ENCODE measurements at places on chromosomes 7 and 10.

DNA sequence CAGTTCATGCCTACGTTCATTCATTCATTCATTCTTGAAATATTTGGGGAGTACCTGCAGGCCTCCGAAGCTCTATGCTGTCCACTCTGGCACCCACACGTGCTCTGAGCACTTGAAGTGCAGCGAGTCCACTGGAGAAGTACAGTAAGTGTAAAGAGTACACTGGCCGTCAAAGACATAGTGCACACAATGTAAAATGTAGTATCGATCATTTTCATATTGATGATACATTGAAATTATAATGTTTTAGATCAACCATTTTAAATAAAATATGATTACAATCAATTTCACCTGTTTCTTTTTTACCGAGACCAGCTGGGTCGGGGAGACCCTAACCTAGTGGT lies 37.0 kb upstream of the PURB start:
- no peak for DNase-seq

DNA sequence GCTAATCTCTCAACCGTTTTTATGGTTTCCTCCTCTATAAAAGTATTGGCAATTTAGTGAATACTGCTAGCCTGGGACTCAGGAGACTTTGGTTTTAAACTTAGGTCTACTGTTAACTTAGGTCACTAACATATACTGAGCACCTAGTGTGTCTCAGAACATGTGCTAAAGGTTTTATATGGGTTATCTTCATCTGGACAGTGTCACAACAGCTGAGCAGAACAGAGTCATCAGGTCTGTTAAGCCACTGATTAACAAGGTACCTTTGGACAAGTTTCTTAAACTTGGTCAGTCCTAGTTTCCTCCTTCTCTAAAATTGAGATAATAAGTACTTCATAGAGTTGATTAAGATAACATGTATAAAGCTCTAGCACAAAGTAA lies 30.6 kb downstream of the NET1 start:
- no peak for DNase-seq

DNA sequence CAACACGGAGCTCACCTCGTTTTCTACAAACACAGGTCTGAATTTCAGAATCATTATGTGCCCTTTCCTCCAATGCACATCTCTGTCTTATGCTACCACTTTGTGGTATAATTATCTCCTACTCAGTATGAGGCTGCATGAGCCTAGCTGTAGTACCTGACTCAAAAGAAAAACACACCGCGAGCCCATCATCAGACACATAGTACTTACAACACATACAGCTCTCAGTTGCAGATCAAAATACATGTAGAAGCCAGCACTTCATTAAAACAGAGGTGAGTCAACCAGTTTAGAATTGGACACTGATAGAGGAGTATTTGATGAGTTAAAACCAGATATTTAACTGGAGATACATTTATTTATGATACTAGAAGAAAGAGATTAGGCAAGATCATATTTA lies 1.4 kb upstream of the RTKN2 start:
- DNase-seq = no peak

DNA sequence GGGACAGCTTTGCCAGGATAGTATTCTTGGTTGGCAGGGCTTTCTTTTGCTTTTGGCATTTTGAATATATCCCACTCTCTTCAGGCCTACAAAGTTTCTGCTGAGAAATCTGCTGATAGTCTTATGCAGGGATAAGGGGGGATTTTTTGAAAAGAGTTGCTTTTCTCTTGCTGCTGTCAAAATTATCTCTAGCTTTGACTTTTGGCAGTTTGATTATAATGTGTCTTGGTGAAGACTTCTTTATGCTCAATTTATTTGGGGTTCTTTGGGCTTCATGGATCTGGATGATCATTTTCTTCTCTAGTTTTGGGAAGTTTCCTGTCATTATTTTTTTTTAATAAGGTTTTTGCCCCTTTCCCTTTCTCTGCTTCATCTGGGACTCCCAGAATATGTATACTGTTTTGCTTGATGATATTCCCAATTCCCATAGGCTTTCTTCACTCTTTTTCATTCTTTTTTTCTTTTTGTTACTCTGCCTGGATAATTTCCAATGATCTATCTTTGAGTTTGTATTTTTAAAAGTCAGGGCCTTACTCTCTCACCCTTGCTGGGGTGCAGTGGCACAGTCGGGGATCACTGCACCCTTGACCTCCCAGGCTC lies 29.6 kb downstream of the NOM1 start:
- DNase-seq = no peak

DNA sequence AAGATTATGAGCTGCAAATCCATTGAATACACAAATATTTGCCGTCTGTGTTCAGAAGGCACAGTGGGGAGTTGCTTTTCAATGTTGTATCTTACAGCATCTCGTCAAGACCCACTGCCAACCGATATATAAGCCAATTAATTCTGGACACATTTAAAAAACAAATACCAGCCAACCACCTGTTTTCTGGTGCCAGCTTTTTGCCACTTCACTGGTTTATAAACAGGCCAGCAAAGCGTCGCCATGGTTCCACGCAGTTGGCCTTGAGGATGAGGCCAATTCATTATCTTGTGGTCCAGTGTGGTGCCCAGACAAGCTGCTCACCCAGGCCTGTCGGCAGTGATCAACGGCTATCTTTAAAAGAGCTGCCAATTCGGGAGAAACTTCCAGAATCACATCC lies 321.0 kb downstream of the TCERG1L start:
- DNase-seq = no peak

DNA sequence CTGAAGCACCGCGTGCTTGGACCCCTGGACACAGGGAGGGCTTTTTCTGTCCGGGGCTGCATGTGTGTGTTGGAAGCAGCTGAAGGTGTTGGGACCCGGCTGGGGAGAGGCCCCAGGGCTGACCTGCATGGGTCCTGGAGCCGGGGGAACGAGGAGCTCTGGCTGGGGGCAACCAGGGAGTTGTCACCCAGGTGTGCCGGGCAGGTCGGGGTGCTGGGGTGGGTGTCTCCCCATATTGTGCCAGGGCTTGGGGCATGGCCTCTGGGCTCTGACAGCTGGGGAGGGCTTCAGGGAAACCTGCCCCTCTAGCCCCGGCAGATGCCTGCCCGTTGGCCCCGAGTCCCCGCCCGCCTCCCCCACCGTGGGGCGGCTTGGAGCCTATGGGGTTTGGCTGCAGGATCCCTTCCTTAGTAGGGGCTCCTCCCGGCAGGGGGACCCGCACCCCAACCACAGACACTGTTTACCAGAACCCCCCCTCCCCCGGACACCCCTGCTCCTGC lies 42.3 kb downstream of the UNCX start:
- no peak for DNase-seq

DNA sequence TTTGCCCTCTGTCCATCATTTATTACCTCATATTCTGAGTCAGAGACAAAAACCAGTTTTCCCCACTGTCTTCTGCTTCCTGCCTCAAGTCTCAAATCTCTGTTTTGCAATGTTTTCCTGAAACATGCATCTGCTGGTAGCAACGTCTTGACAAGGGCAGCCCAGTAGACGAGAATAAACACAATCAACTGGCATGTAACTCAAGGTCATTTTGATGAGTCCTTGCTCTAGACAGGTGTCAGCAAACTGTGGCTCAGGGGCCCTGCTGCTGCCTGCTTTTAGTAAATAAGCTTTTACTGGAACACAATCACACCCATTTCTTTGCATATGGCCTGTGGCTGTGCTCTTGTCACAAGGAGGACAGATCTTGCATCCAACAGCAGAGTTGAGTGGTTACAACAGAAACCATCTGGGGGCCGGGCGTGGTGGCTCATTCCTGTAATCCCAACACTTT lies 59.8 kb downstream of the ITIH5 start:
- no peak for DNase-seq

DNA sequence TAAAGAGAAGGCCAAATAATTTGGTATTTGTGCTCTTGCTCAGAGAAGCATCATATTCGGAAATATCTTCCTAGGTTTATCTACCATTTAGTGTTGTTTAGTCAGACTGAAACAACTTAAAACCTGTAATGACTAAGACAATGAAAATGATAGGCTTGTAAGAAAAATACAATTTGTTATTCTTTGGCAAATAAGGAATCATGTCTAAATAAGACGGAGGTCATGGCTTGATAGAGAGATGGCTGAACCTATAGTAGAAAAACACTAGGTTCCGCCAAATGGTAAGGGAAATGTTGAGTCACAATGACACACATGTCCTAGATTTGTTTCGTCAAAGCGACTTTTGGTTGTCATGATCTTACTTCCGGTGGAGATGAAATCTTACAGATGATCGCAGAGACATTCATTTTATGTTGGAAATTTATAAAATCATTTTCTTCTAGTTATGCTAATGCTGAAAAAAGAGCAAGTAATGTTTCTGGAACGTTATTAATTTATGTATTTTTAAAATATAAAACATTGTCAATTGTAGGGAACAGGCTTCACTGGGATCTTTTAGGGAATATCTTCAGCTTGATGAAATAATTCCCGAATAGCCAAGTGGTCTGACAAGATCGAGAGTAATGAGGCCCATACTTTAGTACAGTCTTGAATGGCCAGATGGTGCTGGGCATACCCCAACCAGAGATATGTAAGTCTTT lies 1.0 kb downstream of the SRGN start:
- no peak for DNase-seq

GRCh38 chr7:55775051-55775420 lies 87.5 kb downstream of the SEPTIN14 start:
- DNase-seq = no peak

- no peak for DNase-seq
Measured at GRCh38 chr7:27032839-27033238, 63.0 kb downstream of the HOXA1 start.

GRCh38 chr7:104906032-104906431 lies 108.0 kb upstream of the KMT2E start:
- no peak for DNase-seq

DNA sequence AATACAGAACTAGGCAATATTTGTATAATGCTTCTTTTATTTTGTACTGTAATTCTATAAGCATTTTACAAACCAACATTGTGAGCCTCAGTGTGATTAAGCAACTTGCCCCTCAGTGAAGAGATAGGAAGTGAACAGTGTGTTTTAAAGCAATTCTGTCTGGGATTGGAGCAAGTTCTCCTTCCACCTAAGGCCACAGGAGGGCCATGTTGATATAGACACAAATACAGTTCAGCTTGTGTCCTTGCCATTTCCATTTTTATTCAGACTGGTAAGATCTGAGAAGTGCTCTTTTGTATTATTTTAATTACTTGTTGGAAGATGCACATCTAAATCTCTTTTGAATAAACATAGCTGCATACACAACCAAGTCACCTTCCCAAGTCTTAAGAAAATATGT lies 416.3 kb upstream of the COBL start:
- DNase-seq = no peak

GRCh38 chr10:48343106-48343505 lies 36.6 kb downstream of the MAPK8 start:
- DNase-seq = no peak

- DNase-seq = no peak
Measured at GRCh38 chr10:28242555-28243204, 60.2 kb downstream of the MPP7 start.

- DNase-seq = no peak
Measured at GRCh38 chr7:5497295-5498103, 73.9 kb upstream of the TNRC18 start.

- DNase-seq = no peak
Measured at GRCh38 chr10:70943841-70944466, 55.6 kb upstream of the PCBD1 start.

GRCh38 chr10:100749309-100750217 lies 4.2 kb downstream of the PAX2 start:
- DNase-seq = no peak

DNA sequence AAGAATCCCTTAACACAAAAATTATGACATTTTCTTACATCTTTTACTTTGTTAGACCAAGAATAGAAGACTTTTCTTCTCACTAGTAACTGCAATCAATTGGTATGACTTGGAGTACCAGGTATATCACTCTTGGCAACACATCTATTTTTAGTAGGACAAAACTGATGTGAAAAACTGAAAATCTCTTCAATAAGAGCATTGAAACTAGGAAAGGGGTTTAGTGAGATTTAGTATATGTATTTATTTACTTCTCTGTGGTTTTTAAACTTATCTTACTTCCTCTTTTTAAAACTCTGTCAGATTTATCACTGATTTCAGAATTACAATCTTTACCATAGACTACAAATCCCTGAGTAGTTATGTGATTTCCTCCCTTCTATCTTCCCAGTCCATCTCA lies 366.2 kb downstream of the PCDH15 start:
- no peak for DNase-seq
